ENCODE measurements at places on chromosomes 5 and 9.
A peak's percentile ranks its signal among the peaks of the same experiment; 100 is the strongest.

DNA sequence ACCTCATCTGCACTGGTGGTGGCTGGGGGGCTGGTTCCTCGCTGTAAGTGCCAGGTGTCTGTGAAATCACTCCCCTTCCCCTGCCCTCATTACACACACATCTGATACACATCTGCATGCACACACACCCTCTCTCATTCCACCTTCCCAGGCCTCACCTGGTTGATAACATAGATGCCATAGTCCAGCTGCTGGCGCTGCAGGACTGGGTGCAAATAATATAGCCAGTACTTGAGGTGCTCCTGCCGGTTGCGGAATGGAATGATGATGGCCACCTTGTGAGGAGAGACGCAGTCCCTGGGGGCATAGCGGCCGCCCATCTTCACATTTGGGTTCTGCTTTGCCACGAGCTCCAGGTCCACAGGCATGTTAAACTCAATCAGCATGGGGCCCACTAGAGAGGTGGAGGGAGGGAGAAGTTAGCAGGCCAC is 32.1 kb downstream of the B4GALT1 start:
- no peak for DNase-seq

GRCh38 chr5:61966997-61967396 is 339.0 kb upstream of the KIF2A start:
- DNase-seq, result no peak

DNA sequence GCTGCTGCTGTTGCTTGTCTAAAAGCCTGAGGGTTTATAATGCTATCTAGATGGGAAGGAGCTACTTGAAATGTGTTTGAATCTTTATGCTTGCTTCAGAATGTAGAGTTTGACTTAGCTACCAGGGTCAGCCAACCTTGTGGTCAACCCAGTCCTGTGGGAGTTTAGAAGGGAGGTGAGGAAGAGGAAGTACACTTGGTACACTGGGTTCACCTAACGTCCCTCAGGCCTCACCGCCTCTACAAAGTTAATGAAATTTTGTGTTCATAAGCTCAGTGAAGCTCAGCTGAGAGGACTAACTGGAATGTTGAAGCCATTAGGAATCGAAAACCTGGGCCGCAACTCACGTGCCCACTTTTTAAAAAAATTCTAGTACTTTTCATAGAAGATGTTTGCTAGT is 10.7 kb downstream of the IQGAP2 start:
- no peak for DNase-seq

DNA sequence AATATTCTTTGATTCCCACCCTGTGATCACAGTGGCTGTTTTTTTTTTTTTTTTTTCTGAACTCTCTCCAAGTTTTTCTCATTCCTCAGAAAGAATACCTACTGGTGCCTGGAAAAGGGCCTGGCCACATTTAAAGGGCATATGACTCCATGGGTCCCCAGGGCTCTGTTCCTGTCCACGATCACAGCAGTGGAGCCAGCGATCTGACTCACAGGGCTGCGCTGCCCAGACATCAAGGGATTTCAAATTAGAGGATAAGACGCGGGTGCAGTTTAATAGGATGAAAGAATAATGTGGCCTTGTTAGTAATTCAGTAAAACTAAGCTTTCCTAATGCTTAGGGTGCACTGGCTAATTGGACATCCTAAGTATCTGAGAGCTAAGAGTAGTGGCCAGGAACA is 175.1 kb upstream of the MSX2 start:
- no peak for DNase-seq

GRCh38 chr5:110165366-110165765 is 475.6 kb downstream of the MAN2A1 start:
- no peak for DNase-seq

DNA sequence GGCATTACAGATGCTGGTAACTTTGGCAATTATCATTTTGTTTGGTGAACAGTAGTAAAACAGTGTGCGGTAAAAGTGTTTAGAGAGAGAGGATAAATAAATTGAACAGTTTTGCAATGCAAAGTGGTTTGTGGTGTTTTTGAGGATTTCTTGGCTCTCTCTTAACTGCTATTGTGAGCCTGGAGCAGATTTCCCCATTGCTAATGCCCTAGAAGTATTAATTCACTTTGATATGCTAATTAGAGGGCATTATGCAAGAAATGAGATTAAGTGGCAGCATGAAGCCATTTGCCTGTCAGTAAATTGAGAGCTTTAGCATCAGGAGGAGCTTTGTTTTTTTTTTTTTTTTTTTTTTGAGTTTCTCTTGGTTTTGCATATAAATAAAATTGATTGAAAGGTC is 8.2 kb downstream of the PBX3 start:
- no peak for DNase-seq

GRCh38 chr5:57772512-57772911 is 289.9 kb upstream of the ACTBL2 start:
- DNase-seq, result peak; percentile 1

GRCh38 chr5:109550077-109550476 is 139.7 kb upstream of the MAN2A1 start:
- no peak for DNase-seq

- no peak for DNase-seq
Measured at GRCh38 chr5:171312129-171312974, 3.3 kb downstream of the TLX3 start.

GRCh38 chr5:74493411-74493810 is 147.1 kb downstream of the ENC1 start:
- no peak for DNase-seq

GRCh38 chr9:98971168-98971914 is 27.6 kb downstream of the COL15A1 start:
- DNase-seq, result no peak

DNA sequence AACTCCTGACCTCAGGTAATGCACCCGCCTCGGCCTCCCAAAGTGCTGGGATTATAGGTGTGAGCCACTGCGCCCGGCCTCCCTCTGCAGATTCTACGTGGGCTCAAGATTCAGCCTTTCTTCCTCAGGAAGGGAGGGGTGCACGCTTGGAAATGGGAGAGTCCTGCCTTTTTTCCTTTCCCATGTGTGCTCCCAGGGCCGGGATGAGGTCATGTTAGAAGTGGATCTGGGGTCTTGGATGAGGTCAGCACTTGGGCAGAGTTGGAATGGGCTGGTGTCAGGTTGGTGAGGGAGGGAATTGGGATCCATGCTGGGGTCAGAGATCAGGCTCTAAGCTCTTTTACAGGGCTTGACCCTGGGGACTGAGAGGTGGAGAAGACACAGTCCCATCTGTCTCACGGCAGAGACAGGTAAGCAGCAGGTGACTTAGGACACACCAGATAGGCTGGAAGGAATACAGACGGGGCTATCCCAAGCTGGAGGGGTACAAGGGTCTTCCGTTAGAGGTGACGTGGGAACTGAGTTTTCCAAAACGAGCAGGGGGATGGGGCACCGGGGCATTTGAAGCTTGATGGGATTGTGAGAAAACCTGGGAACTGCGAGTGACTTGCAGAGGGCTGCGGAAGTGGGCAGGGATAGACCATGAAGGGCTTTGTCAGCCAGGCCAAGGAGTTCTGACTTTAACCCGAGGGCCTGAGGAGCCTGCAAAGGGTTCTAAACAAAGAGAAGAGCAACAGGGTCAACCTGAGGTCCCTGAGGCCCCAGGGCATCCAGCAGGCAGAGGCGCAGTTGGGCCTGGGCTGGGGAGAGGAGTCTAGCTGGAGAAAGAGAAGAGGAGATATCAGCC is 1.8 kb upstream of the AQP7 start:
- no peak for DNase-seq

GRCh38 chr9:134325096-134325812 is 1.0 kb upstream of the RXRA start:
- no peak for DNase-seq

DNA sequence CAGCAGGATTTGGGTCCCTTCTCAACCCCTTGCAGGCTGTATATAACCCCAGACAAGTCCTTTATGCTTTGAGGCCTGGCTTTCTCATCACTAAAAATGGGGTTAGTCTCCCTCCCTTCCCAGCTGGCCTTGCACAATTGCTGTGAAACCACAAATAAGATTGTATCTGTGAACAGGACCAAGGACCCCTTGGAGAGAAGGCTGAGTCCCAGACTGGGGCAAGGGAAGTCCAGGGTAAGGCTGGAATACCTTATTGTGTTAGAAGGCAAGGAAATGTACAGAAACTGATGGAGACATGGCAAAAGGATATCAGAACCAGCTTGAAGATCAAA is 11.4 kb downstream of the MACROH2A1 start:
- no peak for DNase-seq
